ENCODE measurements at places on chromosomes 7 and 10.
A peak's percentile ranks its signal among the peaks of the same experiment; 100 is the strongest.

- no peak for DNase-seq
Observed at GRCh38 chr7:79489371-79489770, 35.9 kb upstream of the MAGI2 start.

DNA sequence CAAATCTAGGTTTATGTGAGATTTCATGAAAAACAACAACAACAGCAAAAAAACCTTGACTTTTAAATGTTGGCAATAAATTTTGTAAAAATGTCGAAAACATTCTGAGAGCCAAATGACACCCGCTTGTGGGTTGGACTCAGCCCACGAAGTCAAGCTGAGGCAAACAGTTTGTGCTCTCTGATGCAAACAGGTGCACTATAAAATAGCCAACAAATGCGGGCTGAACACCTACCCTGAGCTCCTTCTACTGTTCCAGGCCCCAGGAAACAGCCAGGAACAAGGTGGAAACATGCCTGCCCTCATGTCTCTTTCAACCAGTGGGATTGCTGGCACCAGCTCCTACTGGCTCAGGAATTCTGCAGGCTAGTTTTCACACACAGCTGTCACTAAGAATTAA lies 105.0 kb upstream of the ZNF716 start:
- DNase-seq = no peak

- no peak for DNase-seq
Observed at GRCh38 chr7:112254156-112254555, 47.7 kb downstream of the ZNF277 start.

DNA sequence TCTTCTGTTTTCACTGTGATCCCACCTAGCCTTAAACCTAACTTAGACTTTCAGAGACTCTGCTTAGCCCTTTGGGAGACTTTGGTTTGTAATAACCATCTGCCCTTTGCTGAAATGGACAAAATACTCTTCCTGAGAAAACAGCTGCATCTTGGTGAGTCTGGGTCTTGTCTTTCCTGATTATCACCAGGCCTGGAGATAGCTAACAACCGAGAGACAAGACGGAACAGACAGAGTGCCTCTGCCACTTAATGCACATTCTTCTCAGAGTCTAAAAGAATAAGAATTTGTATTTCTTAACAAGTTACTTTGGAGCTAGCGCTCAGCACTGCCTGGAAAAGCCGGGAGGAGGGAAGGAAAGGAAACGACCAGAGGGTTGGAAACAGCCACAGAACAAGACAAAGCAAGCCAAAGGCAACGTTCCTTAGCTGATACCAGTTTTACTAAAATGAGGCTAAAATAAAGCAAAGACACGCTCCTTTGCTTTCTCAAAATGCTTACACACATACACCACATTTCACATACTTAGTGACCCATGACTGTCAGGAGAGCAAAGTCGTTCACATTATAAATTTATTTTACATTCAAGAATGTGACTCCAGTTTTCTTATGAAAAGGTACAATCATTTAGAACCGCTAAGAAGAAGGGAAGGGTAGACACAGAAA lies 70.3 kb upstream of the DGKI start:
- DNase-seq = no peak

- DNase-seq = no peak
Observed at GRCh38 chr10:58017719-58018367, 249.9 kb downstream of the IPMK start.

DNA sequence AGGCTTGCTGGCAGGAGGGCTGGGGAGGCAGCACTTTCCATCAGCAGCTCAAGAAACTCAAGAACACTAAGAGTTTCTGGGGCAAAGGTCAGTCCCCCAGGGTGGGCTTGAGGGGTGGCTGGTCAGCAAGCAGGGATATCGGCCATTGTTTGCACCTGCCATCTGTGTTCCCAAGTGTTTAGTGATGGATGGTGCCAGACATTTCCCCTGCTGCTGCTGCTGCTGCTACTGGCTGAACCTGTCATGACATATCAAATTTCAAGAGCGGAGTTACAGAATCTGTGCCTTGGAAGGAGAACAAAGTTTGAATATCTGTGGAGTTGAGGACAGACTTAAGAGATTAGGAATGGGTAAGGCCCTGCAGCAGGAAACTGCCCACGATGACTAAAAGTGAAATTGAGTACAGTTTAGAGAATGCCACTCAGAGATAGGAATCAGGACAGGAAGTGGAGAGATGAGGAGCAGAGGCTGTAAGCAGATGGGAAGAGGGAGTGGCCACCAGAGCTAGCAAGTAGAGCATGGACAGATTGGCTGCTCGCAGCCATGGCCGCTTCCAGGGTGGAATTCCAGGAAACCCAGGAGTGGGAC lies 39.2 kb upstream of the PPP1R3C start:
- DNase-seq = no peak

GRCh38 chr7:70178787-70179186 lies 580.5 kb downstream of the AUTS2 start:
- DNase-seq = no peak

DNA sequence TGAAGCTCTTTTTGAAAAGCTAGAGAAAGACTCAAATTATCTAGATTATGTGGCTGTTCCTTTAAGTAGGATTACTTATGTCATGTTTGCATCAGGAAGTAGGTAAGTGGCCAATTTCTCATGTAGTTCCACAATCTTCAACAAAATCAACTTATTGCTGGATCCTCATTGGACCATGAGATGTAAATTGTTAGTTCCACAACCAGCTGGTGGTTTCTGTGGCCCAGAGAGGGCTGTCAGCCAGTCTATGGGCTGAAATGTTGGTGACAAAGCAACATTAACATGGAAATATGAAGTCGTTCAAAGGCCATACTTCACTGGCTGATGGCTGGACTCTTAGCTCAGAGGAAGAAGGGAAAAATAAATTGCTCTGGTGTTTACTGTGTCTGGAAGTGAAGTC lies 157.9 kb downstream of the PLXDC2 start:
- DNase-seq = no peak

DNA sequence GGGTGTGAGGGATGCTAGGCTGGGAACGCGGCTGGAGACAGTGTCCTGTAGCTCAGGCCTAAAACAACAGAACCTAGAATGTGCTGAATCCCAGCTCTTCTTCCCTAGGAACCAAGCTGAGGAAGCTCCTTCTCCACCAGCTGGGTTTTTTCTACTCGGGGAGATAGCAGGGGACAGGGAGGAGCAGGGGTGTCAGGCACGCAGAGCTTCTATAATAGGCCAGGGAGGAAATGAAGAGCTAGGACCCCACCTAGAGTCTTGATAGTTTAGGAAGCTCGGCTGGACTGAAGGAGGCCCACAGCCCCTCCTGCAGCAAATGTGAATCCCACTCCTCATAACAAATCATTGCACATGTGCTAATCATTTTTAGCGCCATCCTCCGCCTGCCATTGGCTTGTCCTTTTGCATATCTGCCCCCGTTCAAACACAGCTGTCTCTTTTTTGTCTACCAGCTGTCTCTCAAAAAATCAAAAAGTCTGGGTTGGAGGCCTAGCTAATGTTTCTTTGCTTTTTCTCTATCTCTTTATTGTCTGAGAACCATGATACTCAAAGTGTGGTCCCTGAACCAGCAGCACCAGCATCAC lies 24.1 kb upstream of the FAM180A start:
- DNase-seq = no peak

GRCh38 chr10:70476249-70477035 lies 2.1 kb upstream of the PALD1 start:
- DNase-seq = no peak

DNA sequence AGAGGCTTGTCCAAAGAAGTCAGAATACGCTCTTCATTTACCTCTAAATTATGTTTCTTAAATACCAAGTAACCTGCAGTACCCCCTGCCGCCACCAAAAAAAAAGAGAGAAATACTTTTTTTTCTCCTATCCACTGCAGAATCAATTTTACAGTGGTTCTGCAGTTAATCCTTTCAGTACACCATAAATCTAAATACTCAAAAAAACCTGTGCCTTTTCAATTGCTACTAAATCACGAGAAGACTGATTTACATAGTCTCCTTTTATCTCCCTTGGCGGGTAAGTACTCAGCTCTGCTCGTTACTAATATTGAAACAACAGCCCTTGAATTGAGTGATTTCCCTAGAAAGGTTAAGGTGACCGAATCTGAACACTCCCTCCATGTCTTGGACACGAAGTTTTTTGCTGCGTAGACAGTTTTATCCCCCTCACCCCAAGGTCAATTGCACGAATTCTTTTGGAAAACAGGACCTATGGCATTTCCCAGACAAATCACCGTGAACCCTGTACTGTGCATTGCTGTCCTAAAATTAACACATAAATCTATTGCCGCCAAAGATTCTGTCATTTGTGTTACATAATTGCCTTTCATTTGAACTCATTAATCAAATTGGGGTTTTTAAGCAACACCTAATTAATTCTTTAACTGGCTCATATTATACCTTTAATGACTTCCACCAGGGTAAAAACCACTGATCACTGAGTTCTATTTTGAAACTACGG lies 512 bp upstream of the VIM start:
- DNase-seq = no peak

DNA sequence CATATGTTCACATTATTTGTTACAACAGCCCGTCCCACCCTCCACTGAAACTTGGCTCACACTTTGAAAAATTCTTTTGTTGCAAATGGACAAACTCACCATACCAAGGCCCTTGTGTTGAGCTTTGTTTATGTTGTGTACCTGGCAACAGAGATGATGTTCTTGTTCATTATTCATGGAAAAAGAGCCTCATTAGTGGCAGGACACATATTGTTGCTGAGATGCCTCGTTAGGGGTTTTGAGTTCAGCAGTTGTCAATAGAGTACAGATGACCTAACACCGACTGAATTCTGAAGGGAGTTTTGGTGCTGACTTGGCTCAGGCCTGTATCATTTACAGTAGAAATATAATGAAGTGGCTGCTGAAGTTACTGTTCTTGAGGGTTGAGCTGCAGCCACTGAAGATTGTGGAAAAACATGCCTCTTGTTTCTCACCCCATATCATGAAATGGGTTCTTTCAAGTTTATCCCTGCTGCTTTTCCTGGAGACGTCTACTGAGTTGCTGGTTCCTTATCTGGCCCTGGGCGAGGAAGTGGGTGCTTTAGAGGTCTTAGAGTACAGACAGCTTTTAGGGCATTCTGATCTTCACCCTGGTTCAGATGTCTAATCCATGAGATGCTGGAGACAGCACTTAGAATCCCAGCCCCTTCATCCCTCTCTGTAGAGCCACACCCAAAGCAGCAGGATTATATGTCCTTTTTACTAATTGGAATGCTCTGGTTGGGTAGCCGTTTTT lies 149.7 kb downstream of the WNT2 start:
- no peak for DNase-seq

DNA sequence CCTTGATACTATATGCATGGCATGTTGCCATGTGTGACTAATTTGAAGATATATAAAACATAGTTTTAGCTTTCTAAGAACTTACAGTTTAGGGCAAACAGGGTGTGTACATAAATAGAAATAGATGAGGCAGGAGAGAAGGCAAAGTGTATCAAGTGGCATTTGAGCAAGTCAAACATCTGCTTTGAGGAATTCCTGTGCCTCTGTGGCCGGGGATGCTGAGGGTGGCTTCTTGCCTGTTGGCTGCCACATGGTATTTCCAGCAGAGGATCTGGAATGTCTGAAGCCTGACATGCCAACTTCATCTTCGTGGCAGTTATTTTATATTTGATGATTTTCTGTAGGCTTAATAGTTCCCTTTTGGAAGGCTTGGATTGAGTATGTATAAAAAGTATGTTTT lies 6.0 kb downstream of the SSBP1 start:
- DNase-seq = no peak

GRCh38 chr7:2689951-2690705 lies 2.1 kb downstream of the AMZ1 start:
- DNase-seq = no peak

- DNase-seq = no peak
Observed at GRCh38 chr10:93999401-93999851, 5.7 kb downstream of the PLCE1 start.

GRCh38 chr7:80770061-80770460 lies 131.6 kb downstream of the CD36 start:
- DNase-seq = no peak

- DNase-seq = no peak
Observed at GRCh38 chr7:116665332-116665996, 6.5 kb upstream of the MET start.

- DNase-seq = peak; percentile 48
Observed at GRCh38 chr10:17228091-17229015, at the start of gene VIM. Gene VIM, plus strand, starts transcription at chr10:17228241. Its CDS starts 1,182 bp downstream, at chr10:17229423.

- no peak for DNase-seq
Observed at GRCh38 chr10:110498087-110498981, 627 bp downstream of the DUSP5 start.

GRCh38 chr7:132440151-132440550 lies 136.1 kb downstream of the PLXNA4 start:
- no peak for DNase-seq

- no peak for DNase-seq
Observed at GRCh38 chr7:85456254-85456653, 269.4 kb upstream of the SEMA3D start.

- no peak for DNase-seq
Observed at GRCh38 chr7:90655566-90655965, 59.4 kb downstream of the CDK14 start.

DNA sequence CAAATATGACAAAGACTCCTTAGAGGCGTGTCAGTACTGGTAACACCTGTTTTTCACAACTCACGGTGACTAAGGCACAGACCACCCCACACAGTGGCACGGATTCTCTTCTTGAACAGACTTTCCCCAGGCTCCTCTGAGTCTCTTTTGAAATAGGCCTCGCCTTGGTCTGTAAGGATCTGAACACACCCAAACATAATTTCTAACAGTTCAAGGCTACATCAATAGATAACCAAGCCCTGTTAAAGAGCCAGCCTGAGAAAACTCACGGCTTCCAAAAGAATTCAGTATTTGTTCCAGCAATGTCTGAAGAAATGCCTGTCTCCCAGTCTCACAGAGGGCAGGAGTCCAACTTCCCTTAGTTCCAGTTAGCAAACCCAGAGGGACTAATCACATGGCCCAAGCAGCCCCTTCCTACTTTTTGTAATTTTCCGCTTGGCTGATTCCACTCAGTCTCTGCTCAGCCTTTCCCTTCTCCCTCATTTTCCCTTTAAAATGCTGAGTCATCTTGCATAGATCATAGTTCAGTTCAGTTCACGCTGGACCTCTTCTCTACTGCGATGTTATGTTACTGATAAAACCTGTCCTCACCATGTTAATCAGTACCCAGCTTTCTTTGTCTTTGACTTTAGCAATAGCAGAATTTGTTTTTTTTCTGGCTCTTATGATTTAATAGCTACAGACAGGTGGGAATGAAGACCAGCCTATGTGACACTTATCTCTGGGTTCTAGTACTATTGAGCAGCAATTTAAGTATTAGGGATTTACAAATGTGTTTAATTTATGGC lies 22.6 kb upstream of the AKR1C3 start:
- DNase-seq = no peak

- DNase-seq = no peak
Observed at GRCh38 chr10:75211007-75211691, 553 bp downstream of the VDAC2 start.

GRCh38 chr10:132609211-132609610 lies 71.6 kb downstream of the INPP5A start:
- no peak for DNase-seq

DNA sequence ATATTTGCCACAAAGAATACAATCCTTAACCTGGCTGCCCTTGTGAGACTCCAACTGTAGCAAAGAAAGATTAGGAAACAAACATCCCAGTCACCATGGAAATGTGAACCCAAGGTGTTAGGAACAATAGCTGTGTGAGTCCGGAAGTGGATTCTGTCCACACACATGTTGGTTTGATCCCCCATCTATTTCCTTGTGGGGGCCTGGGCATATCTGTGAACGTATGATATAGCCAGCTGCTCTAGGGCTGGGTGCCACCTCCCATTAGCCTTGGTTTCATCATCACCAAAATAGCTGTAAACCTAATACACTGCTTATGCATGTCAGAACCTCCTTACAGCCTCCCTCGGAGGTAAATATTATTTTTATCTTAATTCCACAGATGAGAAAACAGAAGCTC lies 26.4 kb downstream of the GRK5 start:
- no peak for DNase-seq

All from stimulated activated CD8-positive, alpha-beta memory T cell treated with anti-CD3 and anti-CD28 coated beads, Interleukin-7, amount 100 ng/mL, for 24 hours (primary cell).